ENCODE measurements at places on chromosomes 12 and 14. TPM values are rescaled to one million over a fixed set of nuclear protein-coding genes. Genes with fewer than 3 reads are reported as not detected.
A peak's percentile ranks its signal among the peaks of the same experiment; 100 is the strongest.

DNA sequence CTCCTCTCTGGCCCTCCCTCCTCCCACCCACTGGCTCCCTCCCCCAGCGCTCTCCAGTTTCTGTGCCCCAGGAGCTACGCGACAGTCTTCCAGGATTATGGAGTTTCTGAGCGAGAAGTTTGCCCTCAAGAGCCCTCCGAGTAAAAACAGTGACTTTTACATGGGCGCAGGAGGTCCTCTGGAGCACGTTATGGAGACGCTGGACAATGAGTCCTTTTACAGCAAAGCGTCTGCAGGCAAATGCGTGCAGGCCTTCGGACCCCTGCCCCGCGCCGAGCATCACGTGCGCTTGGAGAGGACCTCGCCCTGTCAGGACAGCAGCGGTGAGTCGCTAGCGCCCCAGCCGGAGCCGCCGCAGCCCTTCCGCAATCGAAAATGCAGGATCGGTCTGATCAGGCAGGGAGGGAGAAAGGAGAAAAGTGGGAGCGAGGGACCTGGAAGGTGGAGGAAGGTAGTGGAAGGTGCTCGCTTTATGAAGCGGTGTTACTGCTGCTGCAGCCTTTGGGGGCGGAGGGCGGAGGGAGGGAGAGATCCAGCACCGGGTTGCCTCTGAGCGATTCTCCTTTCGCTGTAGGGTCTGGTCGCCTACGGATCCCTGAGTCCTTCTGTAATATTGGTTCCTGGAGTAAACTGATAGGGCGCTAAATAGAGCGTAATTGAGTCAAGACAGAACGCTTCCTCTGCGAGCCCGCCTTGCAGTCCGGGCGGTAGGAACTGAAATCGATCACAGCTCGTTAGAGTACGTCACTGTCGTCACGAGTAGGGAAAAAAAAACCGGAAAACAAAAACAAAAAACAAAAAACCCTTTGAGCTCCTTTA is at the start of gene ALX1:
Gene ALX1, plus strand, starts transcription at position 56 of the 819 bp plus-strand sequence. Its CDS starts 42 bp downstream, at position 98.
- DNase-seq, result peak; percentile 3

- no peak for DNase-seq
These were observed 171.8 kb upstream of the PARP11 start for GRCh38 chr12:4044736-4045730.

The P2RX2 gene
- total RNA-seq, result not detected

GRCh38 chr12:7605900-7606465 is 59.7 kb downstream of the APOBEC1 start:
- DNase-seq, result no peak

DNA sequence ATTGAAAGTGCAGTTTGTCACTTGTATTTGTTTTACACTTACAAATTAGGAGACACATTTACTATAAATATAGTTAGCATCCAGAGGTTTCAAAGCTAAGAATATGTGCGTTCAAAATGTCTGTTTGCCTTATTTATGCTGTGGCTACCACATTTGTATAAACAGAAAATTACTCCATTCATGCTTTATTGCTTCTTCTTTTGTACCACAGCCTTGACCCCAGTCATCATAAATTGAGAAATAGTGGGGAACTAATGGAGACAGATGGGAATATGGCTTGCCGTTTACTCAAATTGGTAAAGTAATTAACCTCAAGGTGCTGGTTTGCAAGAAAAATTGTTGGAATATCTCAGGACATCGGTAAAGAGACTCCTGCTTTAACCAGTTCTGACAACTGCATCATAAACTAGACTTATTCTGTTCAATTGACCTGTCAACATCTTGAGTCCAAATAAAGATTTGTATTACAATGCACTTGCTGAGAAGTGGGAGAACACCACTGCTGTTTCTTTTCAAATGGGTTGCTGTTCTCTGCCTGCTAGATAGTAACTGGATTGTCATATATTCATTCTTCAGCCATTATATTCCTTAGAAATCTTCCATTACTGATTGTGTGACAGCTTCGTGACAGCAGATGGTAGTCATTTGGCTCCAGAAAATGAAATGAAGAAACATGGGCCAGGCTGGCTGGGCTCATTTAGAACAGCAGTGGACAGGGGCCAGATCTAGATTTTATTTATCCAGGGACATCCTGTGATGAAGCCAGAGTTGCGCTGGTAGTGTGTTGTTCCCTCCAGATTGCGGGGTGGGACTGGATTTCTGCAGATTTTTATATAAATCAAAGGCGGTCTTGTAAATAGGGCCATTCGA is 354.4 kb downstream of the EGLN3 start:
- no peak for DNase-seq

The SLC7A7 gene
- total RNA-seq, result 1.1 TPM

DNA sequence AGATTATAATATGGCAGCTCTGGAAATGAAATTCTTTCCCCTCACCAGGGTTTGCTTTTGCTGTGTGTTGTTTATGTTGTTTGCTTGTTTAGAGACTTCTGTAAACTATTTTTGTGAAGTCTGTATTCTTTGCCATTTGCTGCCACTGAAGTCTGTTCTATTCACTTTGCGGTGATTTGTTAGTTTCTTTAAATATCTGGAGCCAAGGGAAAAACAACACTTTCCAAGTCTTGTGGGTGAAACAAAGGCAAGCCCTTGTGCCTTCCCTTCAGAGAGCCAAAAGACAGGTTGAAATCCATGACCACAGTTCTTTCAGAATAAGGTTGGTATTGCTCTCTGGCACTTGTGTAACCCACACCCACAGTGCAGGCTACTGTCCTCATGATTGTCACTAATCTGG is 59.5 kb upstream of the RNU6-7 start:
- DNase-seq, result no peak

Data from activated naive CD4-positive, alpha-beta T cell treated with anti-CD3 and anti-CD28 coated beads for 36 hours (primary cell).